ENCODE measurements at places on chromosomes 6 and 20. TPM values are rescaled to one million over a fixed set of nuclear protein-coding genes. Genes with fewer than 3 reads are reported as not detected.

- no peak for DNase-seq
These were observed 20.4 kb downstream of the SPINT4 start for GRCh38 chr20:45742596-45742995.

DNA sequence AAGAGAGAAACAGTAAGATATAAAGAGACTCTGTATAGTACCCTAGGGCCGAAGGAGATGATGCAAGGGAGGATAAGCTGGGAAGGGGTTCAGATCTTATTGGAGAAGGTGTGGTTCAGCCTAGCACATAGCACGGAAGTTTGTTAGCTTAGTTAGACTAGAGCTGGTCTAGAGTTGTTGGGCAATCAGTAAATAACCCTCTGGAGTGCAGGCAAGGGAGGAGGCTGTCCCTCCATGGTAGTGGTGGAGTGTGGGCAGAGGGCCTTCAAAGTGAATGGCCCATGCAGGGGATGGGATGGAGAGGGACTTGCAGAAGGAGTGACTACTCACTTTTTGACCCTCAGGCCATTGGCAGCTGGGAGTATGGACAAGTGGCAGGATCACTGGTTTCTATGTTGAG, 20.0 kb downstream of the TULP4 start:
- DNase-seq, result no peak

- DNase-seq, result no peak
These were observed 1.2 kb upstream of the PHACTR2 start for GRCh38 chr6:143676437-143677045.

- DNase-seq, result no peak
These were observed 136.7 kb downstream of the HIVEP1 start for GRCh38 chr6:12148841-12149240.

GRCh38 chr6:109071125-109071917, 23.3 kb downstream of the SESN1 start:
- no peak for DNase-seq

- no peak for DNase-seq
These were observed 117.7 kb downstream of the KIF13A start for GRCh38 chr6:17869753-17870050.

DNA sequence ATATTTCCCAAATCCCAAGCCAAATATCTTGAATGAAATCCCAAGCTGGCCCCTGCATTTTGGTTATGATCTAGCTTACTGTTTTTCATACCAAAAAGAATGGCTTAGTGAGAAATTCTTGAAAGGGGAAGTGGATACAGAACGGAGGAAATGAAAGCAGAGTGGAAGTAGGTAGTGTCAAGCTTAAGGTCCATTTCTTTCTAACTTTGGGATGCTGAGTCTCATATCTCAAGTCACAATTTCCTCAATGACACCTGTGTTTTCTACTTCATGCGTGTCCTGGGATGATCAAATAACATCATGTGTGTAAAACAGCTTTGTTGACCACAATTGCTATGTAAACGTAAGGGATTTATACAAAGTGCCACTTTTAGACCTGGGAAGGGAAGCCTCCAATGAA, 238.8 kb upstream of the SLC35B3 start:
- no peak for DNase-seq

DNA sequence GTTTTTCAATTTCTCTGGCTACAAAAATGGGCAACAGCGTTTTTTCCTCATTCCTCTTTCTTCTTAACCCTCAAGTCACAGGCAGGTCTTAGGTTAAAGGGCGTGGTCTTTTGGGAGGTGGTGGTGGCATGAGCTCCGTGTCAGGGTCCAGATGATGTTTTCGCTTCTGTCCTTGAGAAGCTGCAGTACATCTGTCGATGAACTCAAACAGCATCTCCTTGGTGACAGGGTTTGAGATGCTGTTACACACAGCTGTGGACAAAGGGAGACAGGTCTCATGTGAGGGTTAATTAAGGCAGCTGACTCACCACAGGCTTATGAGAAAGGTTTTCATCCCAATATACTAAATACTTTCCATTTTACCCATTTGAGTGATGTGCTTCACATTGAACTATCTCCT, 350.8 kb downstream of the RNGTT start:
- no peak for DNase-seq

- DNase-seq, result no peak
These were observed 178.7 kb downstream of the TAF4 start for GRCh38 chr20:61886721-61887595.

DNA sequence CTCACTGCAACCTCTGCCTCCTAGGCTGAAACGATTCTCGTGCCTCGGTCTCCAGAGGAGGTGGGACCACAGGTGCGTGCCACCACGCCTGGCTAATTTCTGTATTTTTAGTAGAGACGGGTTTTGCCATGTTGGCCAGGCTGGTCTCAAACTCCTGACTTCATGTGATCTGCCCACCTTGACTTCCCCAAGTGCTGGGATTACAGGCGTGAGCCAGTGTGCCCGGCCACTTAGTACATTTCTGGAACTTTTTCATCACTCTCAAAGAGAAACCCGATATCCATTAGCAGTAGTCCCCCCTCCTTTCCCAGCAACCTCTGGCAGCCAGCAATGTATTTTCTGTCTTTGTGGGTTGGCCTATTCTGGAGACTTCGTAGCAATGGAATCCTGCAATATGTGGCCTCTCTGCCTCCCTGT, 109.8 kb downstream of the JARID2 start:
- DNase-seq, result no peak

Gene SLC35F1
- total RNA-seq, result 0.37 TPM

DNA sequence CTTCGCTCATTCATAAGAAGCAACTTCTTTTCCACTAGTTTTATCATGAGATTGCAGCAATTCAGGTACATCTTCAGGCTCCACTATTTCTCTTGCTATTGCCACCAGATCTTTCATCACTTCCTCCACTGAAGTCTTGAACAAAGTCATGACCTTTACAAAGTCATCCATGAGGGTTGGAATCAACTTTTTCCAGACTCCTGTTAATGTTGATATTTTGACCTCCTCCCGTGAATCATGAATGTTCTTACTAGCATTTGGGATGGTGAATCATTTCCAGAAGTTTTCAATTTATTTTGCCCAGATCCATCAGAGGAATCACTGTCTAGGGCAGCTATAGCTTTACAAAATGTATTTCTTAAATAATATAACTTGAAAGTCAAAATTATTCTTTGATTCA, 1.5 kb downstream of the CENPQ start:
- no peak for DNase-seq

Gene SIRPB1
- 0.14 TPM for total RNA-seq

GRCh38 chr20:47338131-47338628, 18.3 kb downstream of the ZMYND8 start:
- no peak for DNase-seq

GRCh38 chr6:3510178-3510577, 53.3 kb upstream of the SLC22A23 start:
- no peak for DNase-seq

DNA sequence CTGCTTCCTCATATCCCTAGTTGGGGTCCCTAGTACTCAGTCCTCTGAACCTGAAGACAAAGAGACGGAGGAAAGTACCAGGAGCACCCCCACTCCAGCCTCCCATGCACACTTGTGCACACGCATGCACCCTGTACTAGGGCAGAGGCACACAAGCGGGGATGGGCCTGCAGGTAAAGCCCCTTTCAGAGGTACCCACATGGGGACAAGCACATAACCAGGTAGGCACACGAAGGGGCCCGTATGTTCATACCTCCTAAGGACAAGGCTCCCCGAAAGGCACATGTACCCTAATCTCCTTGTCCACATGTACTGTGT, 1.1 kb downstream of the TMEM151B start:
- no peak for DNase-seq

DNA sequence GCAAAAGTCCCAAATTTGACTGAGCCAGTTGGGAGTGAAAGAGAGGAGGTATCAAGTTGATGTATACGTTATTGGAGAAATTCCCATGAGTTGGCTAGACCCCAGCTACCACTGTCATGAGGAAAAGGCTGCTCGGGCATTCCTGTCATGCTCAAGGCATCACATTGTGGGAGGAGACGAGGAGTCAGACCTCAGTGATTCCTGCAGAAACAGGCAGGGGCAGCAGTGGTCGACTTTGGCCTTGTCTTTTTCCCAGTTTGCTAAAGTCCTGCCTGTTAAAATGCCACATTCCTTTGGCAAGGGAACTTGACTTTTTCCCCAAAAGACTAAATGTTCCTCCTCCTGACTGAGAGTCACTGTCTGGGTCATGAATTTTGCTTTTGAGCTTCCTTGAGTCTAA, 295.5 kb upstream of the HS3ST5 start:
- DNase-seq, result no peak

DNA sequence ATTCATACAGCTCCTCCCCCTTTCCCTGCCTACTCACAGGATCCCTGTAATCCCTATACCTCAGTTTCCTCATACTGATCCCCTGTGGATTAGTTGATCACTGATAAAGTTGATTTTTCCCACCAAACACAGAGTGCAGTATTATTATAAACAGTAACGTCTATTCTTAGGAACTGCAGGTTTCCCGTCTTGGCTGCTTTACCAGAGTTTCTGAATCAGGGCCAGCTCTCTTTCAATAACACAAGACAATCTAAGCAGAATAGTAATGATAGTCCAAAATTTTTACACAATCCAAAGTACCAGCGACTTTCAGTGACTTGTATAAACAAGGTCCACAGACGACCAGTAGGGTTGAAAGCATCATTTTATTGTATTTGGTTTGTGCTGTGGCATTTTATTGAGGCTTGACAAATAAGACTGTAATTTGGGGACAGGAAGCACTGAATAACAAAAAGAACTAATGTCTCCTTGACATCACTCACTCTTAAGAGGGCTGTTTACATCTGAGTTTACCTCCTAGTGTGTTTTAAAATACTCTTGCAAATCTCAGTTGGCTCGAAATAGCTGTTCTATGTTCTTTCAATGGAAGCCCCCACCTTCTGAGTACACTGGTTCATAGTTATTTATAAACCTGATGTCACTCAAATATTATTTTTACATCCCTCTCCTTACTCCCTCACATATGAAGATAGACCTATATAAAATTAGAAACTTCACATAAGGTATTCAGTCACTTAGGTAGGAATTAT, 6.1 kb upstream of the JARID2 start:
- no peak for DNase-seq

DNA sequence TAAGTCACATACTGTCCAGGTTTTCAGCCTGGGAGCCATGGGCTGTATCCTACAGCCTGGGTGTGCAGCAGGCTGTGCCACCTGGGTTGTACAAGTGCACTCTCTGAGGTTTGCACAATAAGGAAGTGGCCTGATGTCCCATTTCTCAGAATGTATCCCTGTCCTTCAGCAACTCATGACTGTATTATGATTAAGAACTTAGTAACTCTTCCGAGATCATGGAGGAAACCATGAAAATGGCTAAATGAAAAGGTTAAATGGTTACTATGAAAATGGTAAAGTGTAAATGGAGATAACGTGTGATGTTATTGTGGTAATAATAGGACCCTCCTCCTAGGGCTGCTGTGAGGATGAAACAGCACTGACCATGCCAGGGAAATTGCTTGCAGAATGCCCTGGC, 227.6 kb downstream of the ANKRD60 start:
- no peak for DNase-seq

DNA sequence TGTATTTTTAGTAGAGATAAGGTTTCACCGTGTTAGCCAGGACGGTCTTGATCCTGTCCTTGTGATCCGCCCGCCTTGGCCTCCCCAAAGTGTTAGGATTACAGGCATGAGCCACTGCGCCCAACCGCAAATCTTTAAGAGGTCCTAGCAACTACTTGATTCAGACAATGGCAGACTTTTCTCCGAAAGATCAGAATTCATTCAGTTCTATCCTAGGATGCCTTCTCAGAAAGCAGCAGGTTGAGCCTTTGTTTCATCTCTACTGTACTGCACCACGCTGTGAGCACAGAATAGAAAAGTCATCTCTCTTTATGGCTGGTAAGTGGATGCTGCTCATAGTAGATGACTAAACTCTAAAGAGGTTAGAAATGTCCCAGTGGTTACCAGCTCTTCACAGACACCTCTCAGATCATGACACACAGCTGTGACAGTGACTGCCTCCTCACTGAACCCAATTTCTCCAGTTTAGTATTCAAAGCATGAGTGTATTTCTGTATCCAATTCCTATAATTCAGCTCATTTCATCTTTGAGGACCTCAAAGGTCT, 6.0 kb upstream of the HSF2 start:
- no peak for DNase-seq

DNA sequence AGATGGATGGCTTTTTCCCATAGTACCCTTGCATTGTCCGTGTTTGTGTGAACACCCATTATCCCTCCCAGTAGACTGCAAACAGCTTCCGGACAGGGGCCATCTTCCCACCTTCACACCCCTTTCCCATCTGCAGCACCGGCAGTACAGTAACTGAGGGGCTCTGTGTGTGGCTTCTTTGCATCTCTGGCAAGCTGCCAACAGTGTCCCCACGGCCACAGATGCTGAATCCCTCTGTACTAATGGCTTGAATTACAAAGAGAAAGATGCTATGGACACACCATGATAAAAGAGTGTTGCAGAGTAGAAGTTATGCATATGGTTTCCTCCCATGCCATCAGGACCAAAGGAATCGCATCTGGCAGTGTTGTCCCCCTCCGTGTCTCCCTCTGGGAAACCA, 101.1 kb upstream of the CDYL start:
- no peak for DNase-seq

DNA sequence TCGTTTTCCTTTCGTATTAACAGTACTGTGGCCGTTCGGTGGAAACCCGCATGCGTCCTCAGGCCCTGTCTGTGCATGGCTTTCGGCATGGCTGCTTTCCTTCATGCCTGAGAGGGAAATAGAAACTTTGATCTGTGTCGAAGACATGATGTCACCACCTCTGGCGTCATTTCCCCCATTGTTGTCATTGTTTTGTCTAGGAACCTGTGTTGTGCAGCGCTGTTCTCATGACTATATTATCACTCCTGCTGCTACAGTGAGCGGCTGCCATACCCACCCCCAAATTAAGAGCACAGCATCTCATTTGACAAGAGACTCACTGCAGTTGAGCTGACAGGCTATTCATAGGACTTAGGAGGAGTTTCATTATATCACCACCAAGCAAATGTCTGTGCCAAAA, 172.3 kb downstream of the TMEM242 start:
- no peak for DNase-seq

All from transverse colon (tissue), 4 donors.